ENCODE measurements at places on chromosomes 3 and 15.

- peak; percentile 42 for DNase-seq
Observed at GRCh38 chr3:196694202-196694638, 17.8 kb downstream of the CEP19 start.

GRCh38 chr3:153274561-153274960 is 112.5 kb downstream of the RAP2B start:
- no peak for DNase-seq

GRCh38 chr3:116254541-116254940 is 190.7 kb downstream of the LSAMP start:
- no peak for DNase-seq

DNA sequence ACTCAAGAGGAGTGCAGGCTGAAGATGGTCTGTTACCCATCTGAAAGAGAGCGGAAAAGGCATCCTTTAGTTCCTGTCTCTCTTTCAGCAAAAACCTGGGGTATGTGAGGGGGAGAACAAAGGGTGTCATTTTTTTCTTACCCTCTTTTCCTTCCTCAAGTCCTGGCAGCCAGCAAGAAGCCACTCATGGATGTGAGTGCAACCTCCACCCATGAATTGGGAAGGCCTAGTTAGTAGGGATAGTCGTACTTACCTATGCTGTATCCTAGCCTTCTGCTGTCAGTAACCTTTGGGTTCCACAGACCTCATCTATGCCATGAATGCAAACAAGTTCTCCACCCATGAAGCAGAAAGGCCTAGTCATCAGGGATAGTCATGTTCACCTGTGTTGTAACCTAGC is 472.8 kb downstream of the ZIC1 start:
- no peak for DNase-seq

DNA sequence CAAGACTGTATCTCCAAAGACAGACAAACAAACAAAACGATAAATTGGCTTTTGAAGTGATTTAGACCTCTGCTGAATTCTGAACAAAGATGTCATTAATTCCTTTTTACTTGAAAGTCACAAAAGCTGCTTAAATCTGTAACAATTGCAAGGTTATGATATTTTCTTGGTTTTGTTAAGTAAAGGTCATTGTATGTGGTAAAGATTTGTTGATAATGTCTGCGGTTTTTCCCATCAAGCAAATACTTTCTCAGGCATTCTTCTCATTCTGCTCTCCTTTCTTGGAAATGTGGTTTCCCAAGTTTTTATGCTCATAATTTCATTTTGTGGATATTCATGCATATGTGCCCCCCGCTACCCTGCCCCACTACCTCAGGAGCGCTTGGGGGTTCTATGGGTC is 116.5 kb downstream of the SLMAP start:
- DNase-seq: no peak

- no peak for DNase-seq
Observed at GRCh38 chr15:50251638-50252182, 13.8 kb downstream of the HDC start.

DNA sequence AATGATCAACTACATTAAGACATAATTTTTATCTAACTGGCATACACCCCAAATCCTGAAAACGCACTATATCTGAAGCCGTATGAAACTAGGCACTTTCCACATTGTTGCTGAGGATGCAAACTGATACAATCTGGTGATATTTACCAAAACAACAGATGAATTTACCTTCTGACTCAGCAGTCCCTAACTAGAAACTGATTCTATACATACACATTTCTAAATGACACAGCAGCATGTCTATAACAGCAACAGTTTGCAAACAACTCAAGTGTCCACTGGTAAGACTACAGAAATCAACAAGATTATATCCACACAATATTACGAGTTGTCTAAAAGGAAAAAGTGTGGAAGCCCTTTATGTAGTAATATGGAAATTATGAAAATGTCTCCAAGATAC is 22.9 kb downstream of the SECISBP2L start:
- no peak for DNase-seq

GRCh38 chr3:195019335-195019734 is 251.6 kb downstream of the XXYLT1 start:
- DNase-seq: no peak

- DNase-seq: no peak
Observed at GRCh38 chr15:101256757-101257156, 4.9 kb upstream of the CHSY1 start.

DNA sequence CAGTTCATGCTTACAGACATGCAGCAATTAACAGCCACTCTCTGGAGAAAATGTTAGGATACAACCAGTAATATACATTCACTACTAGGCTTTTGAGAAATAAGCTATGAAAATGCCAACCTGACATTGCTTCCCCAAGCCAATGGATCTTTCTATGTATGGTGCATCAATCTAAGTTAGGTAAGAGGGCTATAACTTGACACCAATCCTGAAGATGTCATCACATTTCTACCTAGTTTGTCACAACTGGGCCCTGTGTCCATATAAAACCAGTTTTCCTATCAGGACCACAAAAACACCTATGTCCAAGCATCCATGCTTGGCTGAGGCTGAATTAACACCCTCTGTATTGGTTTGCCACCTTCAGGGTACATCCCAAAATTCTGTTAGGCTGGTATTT is 13.8 kb upstream of the GPX1 start:
- DNase-seq: no peak

DNA sequence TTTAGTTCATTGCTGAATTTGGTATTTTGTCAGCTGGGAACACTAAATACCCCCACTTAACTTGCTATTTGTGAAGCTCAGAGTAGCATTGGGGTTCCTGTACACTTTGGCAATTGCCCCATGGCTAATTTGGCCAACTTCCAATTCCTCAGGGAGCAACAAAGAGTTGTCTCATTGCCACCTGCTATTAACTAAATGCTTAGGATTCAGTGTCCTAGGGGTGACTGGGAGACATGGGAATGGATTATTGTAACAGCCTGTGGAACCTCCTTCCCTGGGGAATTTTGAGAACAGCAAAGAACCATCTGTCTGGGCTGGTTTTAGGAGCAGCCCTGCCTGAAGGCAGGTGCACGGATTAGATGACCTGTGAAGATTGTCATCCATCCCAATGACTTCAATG is 437.4 kb upstream of the TPRG1 start:
- no peak for DNase-seq

DNA sequence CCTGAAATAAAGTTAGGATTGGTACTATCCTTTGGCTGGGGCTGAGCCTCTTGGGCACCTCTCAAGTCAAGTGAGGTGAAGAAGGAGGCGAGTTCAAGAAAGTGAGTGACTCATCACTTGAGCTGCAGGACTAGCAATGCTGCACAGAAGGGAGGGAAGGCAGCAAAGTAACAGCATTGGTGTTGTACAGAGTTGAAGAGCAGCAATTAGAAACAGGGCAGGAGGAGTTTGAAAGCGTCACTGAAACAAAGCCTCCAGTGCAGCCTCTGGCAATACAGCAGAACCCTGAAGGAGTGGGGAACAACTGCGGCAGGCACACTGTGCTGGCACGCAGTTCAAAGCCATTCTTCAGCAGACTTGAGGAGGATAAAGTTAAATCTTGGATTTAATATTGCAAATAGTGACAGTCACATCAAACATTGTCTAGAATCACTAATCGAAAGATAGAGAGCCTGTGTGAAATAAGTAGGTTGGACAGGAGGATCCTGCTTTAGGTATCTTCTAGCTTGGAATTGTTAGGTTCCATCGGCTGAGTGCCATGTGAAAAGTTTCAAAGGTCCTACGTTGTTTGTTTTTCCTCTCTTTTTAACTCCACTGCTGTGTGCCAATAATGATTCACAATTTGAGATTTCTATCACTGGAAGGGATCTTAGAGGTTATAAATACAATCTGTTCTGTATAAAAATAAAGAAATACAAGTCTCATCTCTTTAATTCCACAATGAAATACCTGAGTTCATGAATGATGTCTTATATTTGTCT is 479.8 kb downstream of the NAALADL2 start:
- DNase-seq: no peak

- no peak for DNase-seq
Observed at GRCh38 chr15:70029297-70029701, 68.4 kb downstream of the TLE3 start.

GRCh38 chr15:25694239-25694584 is 168.9 kb downstream of the ATP10A start:
- DNase-seq: no peak
